ENCODE measurements at places on chromosomes 11 and 22.

GRCh38 chr11:76717816-76718215, 47.3 kb upstream of the LRRC32 start:
- no peak for DNase-seq

GRCh38 chr22:23093051-23093788, 22.9 kb downstream of the GNAZ start:
- no peak for DNase-seq

- no peak for DNase-seq
Observed at GRCh38 chr11:61728940-61729219, 23.6 kb upstream of the MYRF start.

GRCh38 chr22:23010430-23010829, 59.9 kb upstream of the GNAZ start:
- no peak for DNase-seq

- no peak for DNase-seq
Observed at GRCh38 chr11:102900346-102900745, 25.6 kb upstream of the MMP12 start.

DNA sequence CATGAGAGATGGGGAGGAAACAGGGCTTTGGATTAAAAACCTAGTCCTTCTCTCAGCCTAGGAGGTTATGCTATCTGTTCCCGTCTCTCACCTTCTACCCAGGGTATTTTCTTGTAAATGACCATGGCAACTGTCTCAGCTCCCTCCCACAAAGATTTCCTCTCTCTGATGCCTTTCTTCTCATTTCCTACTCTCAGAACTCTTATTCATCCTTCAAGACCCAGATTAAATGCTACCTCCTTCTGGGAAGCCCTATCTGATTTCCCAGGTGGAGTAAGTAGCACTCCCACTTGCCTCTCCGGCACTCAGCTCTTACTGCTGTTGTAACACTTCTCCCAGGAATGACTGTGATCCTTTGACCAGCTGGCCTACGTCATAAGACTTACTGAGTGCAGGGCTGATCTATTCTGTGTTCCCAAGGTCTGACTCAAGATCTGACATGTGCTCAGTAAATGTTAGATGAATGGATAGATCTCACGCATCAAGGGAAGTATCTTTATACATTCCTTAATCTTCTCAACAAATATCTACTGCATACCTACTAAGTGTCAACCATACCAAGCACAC, 175.0 kb downstream of the TENM4 start:
- DNase-seq: no peak

- no peak for DNase-seq
Observed at GRCh38 chr11:123235117-123235655, 40.1 kb upstream of the CLMP start.

- no peak for DNase-seq
Observed at GRCh38 chr11:88420165-88420791, 82.7 kb upstream of the CTSC start.

GRCh38 chr11:113629562-113629961, 76.5 kb downstream of the TMPRSS5 start:
- DNase-seq: no peak

- no peak for DNase-seq
Observed at GRCh38 chr11:119739975-119740374, 11.0 kb upstream of the NECTIN1 start.

GRCh38 chr11:57399221-57399620, 8.8 kb upstream of the PRG2 start:
- DNase-seq: no peak

- DNase-seq: no peak
Observed at GRCh38 chr11:92302770-92303169, 78.2 kb downstream of the FAT3 start.

GRCh38 chr11:85682330-85683305, 3.4 kb downstream of the CCDC89 start:
- no peak for DNase-seq

- no peak for DNase-seq
Observed at GRCh38 chr11:32309530-32310213, 125.7 kb downstream of the WT1 start.

DNA sequence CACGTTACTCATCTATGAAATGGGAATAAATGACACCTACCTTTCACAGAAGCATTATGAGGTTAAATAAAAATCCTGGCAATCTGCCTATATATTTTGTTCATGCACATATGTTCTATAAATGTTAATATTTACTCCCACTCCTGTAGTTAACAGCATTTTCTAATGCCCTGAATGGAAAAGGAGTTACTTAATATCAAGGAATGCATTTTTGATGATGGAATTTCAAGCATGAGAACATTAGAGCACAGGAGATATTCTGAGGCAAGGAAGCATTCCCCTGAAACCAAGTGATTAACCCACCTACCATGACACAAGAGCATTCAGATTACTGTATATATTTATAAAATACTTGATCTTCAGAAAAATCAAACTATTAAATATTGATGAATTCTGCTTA, 102.1 kb downstream of the ARHGAP32 start:
- DNase-seq: no peak

GRCh38 chr11:72685560-72686480, 11.6 kb upstream of the PDE2A start:
- no peak for DNase-seq

All from SK-N-MC (cell line).